ENCODE measurements at places on chromosomes 4 and X.

DNA sequence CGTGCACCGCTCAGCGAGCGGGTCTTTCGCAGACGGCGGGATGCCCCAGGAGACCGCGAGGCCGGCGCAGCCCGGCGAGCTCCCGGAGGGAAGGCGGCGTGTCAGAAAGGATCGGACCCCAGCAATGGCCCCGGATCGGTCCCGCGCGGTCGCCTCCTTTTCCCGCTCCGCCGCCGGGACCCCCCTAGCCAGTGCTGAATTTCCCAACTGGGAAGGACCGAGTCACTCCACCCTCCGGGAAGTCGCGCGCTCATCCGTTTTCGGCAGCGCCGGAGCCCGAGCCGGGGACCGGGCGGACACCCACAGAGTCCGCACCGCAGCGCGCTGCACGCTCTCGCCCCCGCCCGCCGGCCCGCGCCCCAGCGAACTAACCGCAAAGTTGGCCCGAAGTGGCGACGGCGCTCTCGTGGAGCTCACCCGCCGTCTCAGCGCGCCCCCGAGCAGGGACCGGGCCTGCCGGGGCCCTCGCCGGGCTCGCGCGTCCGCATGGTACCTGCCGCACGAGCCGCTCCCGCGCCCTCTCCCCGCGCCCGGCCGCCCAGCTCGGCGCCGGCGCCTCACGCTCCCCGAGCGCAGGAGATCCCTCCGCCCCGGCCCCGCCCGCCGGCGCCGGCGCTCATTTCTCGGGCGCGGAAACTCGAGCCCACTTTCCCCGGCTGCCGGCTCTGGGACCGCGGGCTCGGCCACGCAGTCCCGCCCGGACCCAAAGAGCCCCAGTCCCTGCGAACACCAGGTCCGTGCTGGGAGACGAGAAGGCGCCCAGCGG, at the start of gene FAT1:
Gene FAT1 (minus strand): TSS at position 565 of the 766 bp plus-strand sequence. CDS start 14,029 bp downstream, outside the sequence.
- no peak for DNase-seq

DNA sequence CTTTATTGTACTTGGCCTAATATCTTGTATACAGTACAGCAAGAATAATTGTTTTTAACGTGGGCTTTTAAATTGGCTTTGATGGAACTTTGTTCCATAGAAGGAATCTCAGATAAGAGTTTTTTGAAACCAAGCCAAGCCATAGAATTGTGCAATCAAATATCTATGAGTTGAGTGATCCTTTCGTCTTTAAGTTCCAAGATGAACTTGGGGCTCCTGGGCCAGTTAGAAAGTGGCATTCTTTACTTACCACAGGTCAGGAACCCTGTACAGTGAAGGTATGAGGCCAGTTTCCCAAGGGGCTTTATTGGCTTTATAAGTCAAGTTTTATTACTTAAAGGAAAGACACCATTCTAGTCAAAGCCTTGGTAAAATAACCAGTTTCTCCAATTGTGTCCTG, 2104.2 kb downstream of the PCDH7 start:
- no peak for DNase-seq

DNA sequence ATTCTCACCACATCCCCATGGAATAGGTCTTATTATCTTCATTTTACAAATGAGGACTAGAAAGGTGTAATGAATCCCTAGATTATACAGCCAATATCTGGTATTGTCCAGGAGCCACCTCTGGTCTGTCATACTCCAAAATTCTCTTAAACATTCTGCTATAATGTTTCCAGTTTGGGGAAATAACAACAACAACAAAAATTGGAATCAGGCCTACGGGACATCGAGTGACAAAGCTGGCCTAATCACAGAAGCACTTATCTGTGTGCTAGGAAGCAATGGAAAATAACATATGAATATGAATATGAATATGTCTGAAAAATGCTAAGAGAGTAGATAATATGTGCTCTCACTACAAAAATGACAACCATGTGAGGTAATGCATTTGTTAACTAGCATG, 264.1 kb downstream of the GASK1B start:
- DNase-seq: no peak

- DNase-seq: no peak
These were observed 256.1 kb upstream of the ADGRL3 start for GRCh38 chr4:60944060-60944459.

DNA sequence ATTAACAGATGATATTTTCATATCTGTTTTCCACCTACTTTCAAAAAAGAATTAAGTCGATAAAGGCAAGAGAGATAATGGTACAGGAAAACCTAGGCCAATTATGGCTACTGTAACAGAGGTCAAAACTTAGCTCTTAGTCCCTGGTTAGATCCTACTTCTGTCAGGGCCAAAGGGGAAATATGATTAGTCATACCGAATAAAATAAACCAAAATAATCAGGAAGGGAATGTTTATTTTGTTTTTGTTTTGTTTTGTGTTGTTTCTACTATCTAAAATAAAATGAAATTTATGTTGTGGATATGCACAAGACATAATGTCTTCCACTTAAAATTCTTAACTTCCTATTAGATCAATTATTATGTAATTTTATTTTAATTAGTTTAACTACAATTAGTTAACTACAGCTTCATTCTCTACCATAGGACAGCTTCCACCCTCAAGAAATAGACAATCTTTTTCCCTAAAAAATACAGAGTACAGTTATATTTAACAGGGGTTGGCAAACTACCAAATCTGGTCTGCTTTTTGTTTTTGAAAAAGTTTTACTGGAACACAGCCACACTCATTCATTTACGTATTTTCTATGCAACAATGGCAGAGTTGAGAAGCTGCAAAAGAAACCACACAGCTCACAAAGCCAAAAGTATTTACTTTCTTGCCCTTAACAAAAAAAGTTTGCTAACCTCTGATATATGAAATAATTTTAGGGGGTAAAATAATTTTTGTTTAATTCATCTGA, 25.4 kb downstream of the TMEM47 start:
- DNase-seq: no peak

DNA sequence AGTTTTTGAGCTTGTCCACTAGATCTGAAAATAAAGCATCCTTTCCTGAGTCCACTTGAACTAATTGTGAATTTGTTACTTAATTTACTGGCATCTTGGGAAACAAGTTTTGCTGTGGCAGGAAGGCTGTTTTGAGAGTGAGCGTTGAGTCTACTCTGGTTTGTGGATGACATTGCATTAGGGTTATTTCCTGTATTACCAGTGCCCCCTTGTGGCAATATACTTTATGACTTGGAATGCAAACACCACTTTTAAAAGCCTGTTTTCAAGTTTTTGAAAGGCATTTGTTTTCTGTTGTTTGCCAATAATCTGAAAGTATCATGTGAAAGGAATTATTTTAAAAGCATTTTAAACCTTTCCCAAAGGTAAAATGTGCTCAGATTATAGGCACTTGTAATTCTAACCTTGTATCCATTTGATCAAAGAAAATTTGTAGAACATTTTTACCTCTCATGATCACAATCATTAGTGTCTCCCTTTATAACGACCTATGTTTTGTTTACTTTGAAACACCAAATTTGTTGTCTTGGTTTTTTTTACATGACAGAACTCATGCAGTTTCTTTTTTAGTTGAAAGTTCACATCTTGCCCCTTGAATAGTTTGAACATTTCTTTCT, 18.0 kb upstream of the CYP2U1 start:
- no peak for DNase-seq

- no peak for DNase-seq
These were observed 81.4 kb downstream of the SH3RF1 start for GRCh38 chr4:169189372-169189771.

- DNase-seq: peak; percentile 45
These were observed 15.1 kb downstream of the NOCT start for GRCh38 chr4:139030614-139031235.

- no peak for DNase-seq
These were observed 2.0 kb downstream of the YTHDC1 start for GRCh38 chr4:68347845-68348244.

GRCh38 chr4:4392501-4393183, 5.7 kb downstream of the NSG1 start:
- DNase-seq: no peak

- no peak for DNase-seq
These were observed 606.2 kb downstream of the KLHL13 start for GRCh38 chrX:117510453-117510852.

GRCh38 chr4:88803600-88804096, 106.0 kb upstream of the NAP1L5 start:
- no peak for DNase-seq

DNA sequence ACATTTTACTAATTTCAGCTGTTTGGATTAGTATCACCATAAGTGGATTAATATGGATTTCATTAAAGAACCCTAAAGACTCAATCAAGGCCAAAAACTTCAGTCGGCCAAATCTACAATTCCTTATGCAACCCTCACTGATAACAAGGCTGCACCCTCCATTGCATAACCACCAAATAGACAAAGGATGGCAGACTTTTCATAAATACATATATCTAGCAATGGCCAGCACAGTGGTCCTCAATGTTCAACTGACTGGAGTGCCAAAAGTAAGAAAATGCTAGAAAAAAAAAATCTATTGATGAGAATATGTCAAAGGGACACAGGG, 46.6 kb downstream of the MID1IP1 start:
- DNase-seq: no peak

DNA sequence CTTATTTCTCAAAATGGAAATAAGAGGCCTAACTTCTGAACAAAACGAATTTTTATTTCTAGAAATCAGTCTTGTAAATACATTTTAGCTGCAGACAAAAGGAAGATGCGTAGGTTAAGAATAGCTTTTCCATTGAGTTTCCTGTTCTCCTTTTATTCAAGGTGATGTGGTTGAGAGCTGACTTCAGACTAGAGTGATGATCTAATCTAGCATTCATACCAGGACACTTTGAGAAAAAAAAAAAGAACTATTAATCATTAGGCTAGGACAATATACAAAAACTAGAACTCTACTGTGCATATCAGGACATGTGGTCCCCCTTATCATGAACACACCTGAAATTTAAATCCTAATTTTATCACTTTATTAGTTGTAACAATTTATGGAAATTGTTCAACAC, 884.5 kb upstream of the EPHA5 start:
- no peak for DNase-seq

DNA sequence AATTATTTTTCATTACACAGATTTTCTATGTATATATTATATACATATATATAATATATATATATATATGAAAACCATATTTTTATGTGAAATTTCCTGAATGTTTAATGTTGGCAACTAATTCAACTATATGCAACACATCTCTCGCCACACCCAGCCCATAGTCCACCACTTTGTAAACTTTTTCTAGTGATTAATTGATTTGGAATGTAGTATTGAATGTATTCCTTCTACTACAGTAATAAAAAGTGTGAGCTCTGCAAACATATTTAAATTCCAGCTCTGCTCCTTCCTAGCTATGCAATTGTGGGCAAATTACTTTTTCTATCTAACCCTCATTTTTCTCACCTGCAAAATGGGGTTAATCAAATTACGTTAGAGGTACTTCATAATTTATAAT, 187.8 kb downstream of the TEX11 start:
- DNase-seq: no peak

DNA sequence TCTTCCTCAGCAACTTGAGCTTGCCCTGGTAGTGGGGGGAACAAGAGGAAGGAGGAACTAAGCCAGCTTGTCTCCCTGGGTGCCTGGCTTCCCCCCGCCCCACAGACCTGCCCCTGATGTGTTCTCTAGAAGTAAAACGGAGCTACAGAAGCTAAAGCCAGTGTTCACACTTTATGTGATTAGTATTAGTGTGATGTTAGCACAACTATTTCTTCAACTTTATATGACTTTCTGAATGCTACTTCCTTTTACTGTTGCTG, 10.7 kb downstream of the RGS12 start:
- no peak for DNase-seq

DNA sequence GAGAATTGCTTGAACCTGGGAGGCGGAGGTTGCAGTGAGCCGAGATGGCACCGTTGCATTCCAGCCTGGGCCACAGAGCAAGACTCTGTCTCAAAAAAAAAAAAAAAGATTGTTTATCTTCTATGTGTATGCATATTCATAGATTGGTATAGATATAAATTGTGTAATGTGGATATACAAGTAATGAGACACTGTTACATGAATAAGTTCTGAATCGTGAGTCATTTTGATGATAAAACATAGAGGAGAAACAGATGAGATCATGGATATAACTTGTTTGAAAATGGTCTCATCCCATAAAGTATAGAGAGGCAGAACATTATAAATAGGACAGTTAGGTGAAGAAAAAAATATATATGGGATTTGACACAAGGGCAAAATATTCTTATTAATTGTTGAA, 628.0 kb downstream of the IL1RAPL1 start:
- DNase-seq: no peak

DNA sequence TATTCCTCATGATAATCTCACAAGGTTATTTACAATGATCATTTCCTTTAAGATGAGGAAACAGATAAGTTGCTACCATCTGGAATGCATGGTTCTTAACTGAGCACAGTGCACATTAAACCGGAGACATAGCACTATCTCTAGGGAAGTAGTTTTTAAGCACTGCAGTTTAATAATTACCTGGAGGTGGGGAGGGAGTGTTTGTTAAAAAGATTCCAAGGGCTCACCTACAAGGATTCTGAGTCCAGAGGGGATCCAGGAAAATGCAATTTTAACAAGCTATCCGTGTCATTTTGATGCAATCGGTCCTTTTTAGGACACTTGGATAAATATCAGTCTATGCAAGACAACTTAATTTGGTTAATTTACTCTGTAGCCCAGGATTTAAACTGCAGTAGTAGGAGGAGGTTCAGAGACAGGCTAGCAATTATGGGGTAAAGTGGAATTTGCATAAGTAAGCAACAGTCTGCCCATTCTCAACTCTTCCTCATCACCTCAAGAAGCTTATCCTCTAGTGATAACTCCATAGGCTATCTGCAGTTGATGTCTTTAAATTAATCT, 2.8 kb upstream of the PDLIM5 start:
- DNase-seq: no peak

- DNase-seq: no peak
These were observed 45.4 kb downstream of the BMPR1B start for GRCh38 chr4:94803181-94803580.

DNA sequence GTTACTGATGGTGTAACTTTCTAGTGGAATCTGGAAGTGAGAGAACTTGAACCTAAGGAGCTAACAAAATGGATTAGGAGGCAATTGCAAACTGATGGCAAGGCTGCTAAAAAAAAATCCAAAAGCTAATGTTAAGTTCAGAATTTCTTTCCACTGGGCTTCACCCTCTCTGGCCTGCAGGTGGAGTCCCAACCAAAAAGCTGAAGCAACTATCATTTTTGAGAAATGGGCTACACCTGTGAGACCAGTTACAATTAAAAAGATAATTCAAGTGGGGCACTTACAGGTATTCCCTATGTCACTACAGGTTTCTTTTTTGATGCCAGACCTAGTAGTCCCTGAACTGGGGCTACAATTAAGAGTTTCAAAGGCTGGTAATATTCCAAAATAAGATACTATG, 142.1 kb upstream of the FTHL17 start:
- no peak for DNase-seq

DNA sequence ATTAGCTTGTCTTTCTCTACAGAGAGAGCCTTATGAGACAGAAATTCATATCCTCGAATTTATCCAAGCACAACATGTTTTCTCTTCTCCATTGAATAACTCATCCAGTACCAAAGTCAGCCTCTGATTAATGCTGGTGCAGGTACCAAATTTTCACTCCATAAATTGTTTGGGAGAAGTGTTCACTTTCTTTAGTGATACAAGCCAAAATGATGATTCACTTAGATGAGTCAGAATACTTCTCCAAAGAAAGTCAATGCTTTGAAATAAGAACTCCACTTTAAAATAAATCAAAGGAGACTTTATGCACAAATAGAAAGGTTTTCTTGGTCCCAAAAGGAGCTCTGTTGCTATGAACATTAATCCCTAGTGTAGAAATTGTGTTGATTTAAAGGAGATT, 60.2 kb downstream of the MAOB start:
- no peak for DNase-seq
